ENCODE measurements at places on chromosomes 4 and X.

DNA sequence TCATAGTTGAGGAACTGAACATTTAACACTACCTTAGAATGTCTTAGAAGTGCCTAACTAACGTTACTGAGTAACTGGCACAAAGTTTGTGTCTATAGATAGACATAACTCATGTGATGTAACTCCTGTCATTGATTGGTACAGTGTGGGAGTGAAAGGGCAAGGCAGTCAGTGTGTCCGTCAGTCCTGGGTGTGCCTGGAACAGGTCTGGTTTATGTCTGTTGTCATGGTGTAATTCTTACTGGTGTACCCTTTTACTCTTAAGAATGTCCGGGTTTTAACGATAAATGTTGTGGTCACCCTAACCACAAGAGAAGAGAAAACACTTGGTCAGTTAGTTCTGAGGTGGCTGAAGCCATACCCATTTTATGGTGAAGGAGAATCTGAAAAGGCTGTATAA lies 93.1 kb upstream of the ESX1 start:
- DNase-seq = no peak

GRCh38 chrX:421646-422391 lies 35.1 kb upstream of the PPP2R3B start:
- no peak for DNase-seq

DNA sequence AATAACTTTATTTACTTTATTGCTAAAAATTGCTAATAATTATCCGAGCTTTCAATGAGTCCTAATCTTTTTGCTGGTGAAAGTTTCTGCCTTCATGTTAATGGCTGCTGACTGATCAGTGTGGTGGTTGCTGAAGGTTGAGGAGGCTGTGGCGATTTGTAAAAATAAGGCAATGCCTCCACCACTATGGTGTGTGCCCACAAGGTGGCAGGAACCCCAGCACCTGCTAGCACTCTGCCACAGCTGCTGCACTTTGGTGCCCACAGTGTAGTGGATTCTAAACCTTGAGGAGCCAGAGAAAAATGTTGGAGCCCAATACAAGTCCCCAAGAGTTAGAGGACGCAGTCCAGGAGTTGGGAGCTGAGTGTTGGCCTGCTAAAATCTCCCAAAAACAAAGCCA lies 1237.1 kb downstream of the PCDH19 start:
- DNase-seq = no peak

GRCh38 chr4:58734030-58734674 lies 1624.0 kb upstream of the IGFBP7 start:
- no peak for DNase-seq

DNA sequence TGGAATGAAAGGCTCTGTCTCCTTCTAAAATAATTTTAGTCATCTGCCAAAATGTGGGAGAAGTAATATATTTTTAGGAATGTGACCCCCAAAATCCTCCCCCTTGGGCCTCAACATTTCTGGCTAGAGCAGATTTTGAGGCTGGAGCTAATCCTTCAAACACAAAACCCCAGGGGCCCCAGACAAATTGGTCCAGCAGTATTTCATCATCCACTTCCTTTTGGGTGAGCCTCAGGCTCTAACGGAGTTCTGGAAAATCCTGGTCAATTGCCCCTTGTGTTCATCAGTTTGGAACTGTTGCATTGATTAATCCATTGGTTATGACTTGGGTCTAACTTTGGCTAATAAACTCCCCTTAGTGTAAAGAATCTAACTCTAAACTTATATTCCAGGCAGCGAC lies 67.4 kb upstream of the PCDH19 start:
- no peak for DNase-seq

DNA sequence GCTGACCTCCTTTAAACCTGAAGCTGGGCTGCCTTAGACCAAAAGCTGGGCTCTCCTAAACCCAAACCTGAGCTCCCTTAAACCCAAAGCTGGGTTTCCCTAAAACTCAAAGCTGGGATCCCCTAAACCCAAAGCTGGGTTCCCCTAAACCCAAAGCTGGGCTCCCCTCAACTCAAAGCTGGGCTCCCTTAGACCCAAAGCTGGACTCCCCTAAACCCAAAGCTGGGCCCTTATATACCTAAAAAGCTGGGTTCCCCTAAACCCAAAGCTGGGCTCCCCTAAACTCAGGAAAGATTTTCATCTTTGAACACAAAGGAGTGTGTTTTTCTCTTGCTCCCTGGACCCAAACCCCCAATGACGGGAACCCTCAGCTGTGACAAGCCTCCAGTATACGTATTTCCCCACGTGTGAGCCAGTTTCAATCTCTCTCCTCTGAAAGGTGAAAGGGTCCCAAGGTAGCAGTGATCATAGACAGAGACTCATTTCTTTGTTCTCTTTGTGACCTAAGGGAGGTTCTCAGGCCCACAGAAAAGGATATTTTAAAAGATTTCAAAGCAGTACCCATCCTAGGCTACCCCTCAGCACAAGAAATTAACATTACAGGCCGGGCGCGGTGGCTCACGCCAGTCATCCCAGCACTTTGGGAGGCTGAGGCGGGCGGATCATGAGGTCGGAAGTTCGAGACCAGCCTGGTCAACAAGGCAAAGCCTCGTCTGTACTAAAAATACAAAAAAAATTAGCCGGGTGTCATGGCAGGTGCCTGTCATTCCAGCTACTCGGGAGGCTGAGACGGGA lies 31.3 kb upstream of the ASMTL start:
- peak; percentile 81 for DNase-seq

DNA sequence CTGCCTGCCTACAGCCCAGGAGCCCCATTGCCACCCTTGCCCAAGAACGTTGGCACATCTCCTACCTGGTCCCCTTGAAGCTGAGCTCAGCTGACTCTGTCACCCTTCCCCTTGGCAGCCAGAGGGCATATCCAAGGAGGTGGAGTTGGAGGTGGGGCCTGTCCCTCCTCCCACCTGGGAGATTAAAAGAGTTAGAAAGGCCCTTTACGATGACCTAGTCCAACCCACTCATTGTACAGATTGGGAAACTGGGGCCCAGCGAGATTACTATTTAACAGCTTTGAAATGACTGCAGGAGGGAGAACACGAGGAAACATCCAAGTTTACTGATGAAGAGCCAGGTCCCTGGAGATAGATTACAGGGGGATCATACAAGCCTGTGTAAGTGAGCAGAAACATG lies at the start of gene P2RY4:
TSS of gene P2RY4 (minus strand) at position 101 of the 400 bp plus-strand sequence. CDS start 580 bp downstream, outside the sequence.
- DNase-seq = no peak

DNA sequence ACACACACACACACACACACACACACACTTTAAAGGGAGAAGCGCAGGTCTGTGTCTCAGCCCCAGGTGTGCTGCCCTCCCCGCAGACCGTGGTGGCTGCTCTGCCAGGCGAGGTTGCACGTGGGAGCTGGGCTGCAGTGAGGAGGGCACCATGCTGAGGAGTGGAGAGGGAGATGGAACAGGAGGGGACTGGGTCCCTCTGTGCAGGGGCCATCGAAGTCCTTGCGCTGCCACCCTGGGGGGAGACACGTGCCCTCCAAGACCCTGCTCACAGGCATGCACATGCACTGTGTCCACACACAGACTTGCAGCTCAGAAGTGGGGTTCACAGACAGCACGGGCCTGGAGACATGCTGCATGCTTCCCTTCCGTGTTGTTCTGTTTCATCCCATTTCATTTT lies 65.5 kb upstream of the HGFAC start:
- DNase-seq = no peak

- DNase-seq = no peak
Measured at GRCh38 chr4:109472343-109472761, 38.7 kb downstream of the SEC24B start.

- no peak for DNase-seq
Measured at GRCh38 chr4:136113921-136114320, 1418.4 kb downstream of the PCDH18 start.

DNA sequence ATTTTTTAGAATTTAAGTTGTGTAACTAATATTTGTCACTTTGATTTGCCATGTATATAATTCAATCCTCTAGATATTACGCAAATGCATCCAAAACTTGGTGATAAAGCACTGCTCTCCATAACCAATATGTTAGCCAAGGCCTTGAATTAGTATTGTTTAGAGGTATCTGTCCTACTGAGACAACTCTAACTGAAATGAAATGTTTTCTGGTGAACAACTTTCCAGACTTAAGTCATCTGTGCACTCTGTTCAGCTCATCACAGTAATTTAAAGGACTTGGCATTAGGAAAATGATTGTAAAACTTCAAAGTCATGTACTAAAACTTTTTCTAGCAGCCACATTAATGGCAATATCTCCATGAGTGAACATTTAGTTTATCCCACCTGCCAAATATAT lies 73.1 kb downstream of the HPGD start:
- no peak for DNase-seq

DNA sequence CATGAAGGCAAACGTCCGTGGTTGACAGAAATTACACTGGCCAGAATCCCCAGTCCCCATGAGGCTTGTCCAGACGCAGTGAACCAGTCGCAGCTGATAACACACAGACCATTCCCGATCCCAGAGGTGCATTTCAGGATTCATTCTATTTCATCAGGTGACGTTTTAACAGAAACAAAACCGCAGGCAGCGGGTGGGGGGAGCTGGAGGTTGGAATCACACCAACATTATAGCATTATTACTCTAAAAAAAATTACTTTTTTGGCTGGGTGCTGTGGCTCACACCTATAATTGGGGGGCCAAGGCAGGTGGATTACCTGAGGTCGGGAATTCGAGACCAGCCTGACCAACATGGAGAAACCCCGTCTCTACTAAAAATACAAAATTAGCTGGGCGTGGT lies 25.2 kb downstream of the NOP14 start:
- no peak for DNase-seq

DNA sequence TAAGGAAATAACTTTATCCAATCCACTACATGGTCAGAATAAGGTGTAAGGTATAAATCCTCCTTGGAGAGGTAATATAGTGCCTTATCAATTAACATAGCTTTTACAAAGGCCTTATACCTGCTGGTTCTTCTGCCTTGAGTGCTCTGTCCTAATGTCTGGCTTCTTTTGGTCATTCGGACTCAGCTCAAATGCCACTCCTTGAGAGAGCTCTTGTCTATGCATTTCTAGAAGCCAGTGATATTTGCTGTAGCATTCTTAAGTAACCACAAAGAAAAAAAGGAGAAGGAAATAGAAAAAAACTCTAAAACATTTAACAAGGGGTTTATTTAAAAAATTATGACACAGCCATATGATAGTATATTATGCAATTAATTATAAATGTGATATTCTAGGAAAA lies 444.8 kb upstream of the SLIT2 start:
- no peak for DNase-seq

DNA sequence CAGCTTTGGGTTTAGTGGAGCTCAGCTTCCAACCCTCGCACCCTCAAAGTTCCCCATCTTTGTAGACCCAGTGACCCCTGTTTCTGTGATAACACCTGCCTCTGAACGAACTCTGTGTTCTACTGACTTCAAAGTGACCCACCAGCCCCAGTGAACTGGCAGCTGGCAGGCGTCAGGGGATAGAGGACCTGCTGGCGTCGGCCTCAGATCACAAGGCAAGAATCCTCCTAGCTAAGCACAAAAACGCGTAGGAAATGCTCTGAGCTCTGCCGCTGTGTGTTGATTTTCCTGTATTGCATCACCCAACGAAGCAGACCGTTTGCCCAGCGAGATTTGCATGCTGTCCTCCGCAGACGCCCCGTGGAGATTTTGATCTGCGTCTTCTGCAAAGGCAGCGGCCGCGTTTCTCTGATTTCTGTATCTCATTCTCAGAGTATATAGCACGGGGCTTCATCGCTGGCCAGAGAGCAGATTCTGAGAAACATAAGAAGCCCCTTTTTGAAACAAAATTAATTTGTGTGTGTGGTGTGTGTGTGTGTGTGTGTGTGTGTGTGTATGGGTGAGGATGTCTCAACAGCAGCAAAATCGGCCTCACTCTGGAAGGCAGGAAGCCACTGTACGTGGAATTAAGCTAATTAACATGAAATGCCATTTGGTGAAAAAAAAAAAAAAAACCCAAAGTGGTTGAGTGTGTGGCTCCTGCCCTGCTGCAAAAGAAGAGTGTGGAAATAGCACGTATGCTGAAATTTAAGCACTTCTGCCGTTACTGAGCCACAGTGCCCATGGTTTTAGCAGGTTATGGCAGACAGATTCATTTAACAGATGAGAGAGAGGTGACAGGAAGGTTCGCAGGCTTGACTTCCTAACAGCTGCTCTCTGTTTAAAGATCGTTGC lies 29.2 kb upstream of the ASMTL start:
- peak; percentile 72 for DNase-seq

GRCh38 chr4:77007358-77008230 lies 58.0 kb downstream of the SEPTIN11 start:
- DNase-seq = peak; percentile 33

GRCh38 chr4:126583509-126583908 lies 1049.2 kb upstream of the INTU start:
- DNase-seq = no peak

GRCh38 chrX:79412972-79413371 lies 45.8 kb upstream of the ITM2A start:
- peak; percentile 13 for DNase-seq

- no peak for DNase-seq
Measured at GRCh38 chrX:68588602-68589371, 58.7 kb upstream of the STARD8 start.

DNA sequence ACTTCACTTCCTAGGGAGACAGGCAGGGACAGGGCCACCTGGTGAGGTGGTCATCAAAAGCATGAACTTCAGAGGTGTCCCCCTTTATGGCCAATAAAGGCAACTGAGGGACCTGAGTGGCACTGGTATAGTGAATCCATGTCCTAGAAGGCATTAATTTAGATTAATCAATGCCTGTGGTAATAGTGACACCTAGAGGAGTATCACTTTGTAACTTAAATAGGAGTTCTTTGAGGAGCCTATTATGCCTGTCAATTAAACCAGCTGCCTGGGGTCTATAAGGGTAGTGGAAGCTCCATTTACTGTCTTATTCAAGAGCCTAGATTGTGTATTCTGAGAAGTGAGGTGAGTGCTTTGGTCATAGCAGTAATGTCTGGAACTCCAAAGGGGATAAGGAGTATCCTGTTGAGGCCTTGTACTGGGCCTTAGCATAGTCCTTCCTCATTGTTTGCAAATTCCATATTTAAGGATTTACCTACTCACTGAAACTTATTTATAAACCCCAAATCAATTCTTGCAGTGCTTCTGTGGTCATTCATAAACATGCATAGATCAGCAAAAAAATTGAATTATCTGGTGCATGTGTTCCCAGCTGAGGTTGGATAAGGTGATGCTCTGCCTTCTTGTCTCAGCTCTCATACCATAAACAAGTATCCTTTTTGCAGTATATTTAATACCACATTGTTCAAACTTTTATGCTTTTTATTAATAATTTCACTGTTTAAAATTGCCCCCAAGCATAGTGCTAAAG lies 213.8 kb upstream of the RADX start:
- no peak for DNase-seq

DNA sequence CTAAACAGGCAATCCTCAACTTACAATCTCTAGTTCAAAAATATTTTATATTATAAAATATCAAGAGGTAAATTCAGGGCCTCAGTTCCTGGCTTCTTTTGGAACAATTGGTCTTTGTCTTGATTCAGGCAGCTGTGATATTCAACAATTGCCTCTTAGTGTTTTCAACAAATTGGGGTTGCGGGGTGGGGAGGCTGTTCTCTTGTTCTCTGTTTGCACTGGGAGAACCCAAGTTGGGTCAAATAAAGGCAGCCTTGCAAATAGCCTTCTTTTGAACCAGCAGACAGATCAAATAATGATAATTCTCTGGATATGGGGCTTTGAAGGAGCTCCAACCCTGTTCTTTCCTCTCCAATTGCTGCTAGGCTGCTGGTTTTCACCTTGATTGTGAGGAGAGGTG lies 142.5 kb downstream of the COL4A5 start:
- DNase-seq = no peak

GRCh38 chr4:7344636-7345155 lies 90.0 kb downstream of the PSAPL1 start:
- no peak for DNase-seq

Data from GM13977 (cell line).